ENCODE measurements at places on chromosomes 2 and 18. TPM values are rescaled to one million over a fixed set of nuclear protein-coding genes. Genes with fewer than 3 reads are reported as not detected.

Gene ARHGEF4
- 3.7 TPM for polyA plus RNA-seq

GRCh38 chr2:184357033-184357432, 241.3 kb upstream of the ZNF804A start:
- H3K4me1 ChIP-seq: no peaks in the 10 kb centered on the region
- H3K27ac ChIP-seq: no peak overlapping the region
- no peaks in the 10 kb centered on the region for H3K36me3 ChIP-seq

Gene SERPINB4
- polyA plus RNA-seq: not detected

- DNase-seq: no peak
- H3K4me3 ChIP-seq: no peak overlapping the region
- no peak overlapping the region for H3K27ac ChIP-seq
- H3K4me1 ChIP-seq: peaks cover 10% of the 10 kb centered on the region
- H3K36me3 ChIP-seq: no peaks in the 10 kb centered on the region
These were observed 307.7 kb downstream of the STK39 start for GRCh38 chr2:167939514-167940345.

Gene REG3A
- 0.53 TPM for polyA plus RNA-seq

Gene MAP3K19
- polyA plus RNA-seq: not detected

DNA sequence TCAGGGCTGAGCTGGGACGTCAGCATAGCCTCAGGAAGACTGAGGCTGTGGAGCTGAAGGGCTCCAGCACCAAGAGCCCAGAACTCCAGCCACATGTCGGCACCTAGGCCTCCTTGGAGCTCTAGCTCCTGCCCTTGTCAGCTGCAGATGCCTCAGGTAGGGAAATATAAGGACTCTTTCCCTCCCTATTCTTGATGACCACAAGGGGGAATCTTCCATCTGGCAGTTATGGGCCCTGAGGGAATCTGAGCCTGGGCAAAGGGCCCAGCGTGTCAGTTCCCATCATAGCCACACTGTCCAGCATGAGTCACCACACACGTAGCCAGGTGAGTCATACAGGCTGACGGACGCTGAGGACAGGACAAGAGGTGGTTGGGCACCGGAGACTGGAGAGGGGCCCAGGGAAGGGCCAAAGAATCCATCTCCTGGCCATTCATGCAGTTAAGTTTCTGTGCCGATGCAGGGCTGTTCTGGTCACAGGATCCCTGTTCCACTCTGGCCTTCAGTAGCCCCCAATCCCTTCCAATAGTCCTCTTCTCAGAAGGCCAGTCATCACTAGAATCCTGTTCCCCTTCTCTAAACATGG, 1.8 kb downstream of the MPV17 start:
- peaks cover 60% of the 10 kb centered on the region for H3K4me1 ChIP-seq
- H3K36me3 ChIP-seq: peaks cover 4% of the 10 kb centered on the region
- DNase-seq: peak; percentile 96
- no peaks in the 10 kb centered on the region for H3K27me3 ChIP-seq
- H3K27ac ChIP-seq: peak overlapping the region; percentile 99

Gene BMP10
- polyA plus RNA-seq: not detected

DNA sequence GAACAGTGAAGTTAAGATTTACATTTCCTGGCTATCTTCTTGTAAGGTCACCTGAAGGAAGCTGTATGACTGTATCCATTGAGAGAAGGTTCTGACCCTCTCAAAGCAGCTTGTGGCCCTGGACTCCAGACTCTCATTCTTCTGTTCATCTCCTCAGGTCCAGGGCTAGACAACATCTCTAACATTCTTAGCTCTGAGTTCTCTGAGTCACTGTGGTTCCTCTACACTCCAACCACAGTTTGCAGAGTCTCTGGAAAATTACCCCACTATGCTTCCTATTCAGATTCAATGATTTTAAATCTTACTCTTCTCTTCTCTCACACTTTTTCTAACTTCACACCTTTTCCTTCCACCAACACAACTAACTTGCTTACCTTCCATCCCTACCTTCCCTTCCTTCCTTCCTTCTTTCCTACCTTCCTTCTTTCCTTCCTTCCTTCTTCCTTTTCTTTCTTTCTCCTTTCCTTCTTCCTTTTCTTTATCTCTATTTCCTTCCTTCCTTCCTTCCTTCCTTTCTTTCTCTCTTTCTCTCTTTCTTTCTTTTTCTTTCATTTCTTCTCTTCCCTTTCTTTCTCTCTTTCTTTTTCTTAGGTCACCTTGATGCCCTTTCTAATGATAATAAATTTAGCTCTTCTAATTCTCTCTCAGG, 824.3 kb upstream of the ZEB2 start:
- H3K4me1 ChIP-seq: no peaks in the 10 kb centered on the region
- H3K4me3 ChIP-seq: no peak overlapping the region
- no peaks in the 10 kb centered on the region for H3K27me3 ChIP-seq
- H3K36me3 ChIP-seq: no peaks in the 10 kb centered on the region
- H3K27ac ChIP-seq: no peak overlapping the region

Gene ABCB11
- polyA plus RNA-seq: 0.03 TPM

GRCh38 chr2:105404736-105405135, 5.9 kb upstream of the FHL2 start:
- no peak overlapping the region for H3K4me3 ChIP-seq
- peaks cover 39% of the 10 kb centered on the region for H3K4me1 ChIP-seq
- no peaks in the 10 kb centered on the region for H3K27me3 ChIP-seq
- H3K36me3 ChIP-seq: no peaks in the 10 kb centered on the region
- DNase-seq: no peak

Gene C2orf80
- polyA plus RNA-seq: 0.04 TPM

Gene SLC4A3
- 0.40 TPM for polyA plus RNA-seq

- no peaks in the 10 kb centered on the region for H3K27me3 ChIP-seq
- no peak for DNase-seq
- H3K4me1 ChIP-seq: peaks cover 26% of the 10 kb centered on the region
- no peaks in the 10 kb centered on the region for H3K36me3 ChIP-seq
- no peak overlapping the region for H3K27ac ChIP-seq
These were observed 82.0 kb downstream of the LIMS1 start for GRCh38 chr2:108616318-108616717.

DNA sequence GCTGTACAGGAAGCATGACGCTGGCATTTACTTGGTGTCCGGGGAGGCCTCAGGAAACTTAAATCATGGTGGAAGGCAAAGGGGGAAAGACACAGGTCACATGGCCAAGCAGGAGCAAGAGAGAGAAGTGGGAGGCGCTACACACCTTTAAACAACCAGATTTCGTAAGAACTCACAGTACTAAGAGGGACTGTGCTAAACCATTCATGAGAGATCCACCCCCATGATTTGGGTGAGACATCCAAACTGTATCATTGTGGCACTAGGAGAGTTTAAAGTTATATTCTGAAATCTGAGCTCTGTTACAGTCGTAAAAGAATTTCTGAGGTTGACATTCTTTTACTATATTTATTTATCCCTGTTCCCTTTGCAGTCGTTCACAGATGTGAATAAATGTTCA, 116.6 kb downstream of the ICA1L start:
- H3K4me1 ChIP-seq: no peaks in the 10 kb centered on the region
- H3K36me3 ChIP-seq: peaks cover 26% of the 10 kb centered on the region
- no peak overlapping the region for H3K27ac ChIP-seq

Gene IL36B
- polyA plus RNA-seq: not detected

Gene SEPTIN2
- 90.0 TPM for polyA plus RNA-seq

DNA sequence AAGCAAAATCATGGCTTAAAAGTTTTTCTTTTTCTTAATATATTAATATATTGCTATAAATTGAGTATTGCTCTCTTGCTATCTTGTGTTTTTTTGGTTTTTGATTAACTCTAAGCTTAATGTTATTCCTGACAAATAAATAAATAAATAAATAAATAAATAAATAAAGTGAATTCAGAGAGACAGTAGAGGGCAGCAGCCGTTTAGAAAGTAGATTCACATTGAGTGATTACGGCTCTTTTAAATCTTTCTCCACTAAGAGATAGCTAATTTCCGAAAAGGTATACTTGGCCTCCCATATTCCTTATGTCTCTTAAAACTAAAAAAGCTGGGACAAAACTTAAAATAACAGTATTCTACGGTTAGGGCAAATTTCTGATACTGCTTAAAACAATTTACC, 34.3 kb downstream of the MSH2 start:
- H3K4me1 ChIP-seq: no peaks in the 10 kb centered on the region
- H3K27ac ChIP-seq: no peak overlapping the region
- no peaks in the 10 kb centered on the region for H3K36me3 ChIP-seq

GRCh38 chr2:236073867-236074655, 94.1 kb downstream of the GBX2 start:
- no peak for DNase-seq
- no peaks in the 10 kb centered on the region for H3K36me3 ChIP-seq
- no peak overlapping the region for H3K27ac ChIP-seq
- no peaks in the 10 kb centered on the region for H3K4me1 ChIP-seq
- no peak overlapping the region for H3K4me3 ChIP-seq

DNA sequence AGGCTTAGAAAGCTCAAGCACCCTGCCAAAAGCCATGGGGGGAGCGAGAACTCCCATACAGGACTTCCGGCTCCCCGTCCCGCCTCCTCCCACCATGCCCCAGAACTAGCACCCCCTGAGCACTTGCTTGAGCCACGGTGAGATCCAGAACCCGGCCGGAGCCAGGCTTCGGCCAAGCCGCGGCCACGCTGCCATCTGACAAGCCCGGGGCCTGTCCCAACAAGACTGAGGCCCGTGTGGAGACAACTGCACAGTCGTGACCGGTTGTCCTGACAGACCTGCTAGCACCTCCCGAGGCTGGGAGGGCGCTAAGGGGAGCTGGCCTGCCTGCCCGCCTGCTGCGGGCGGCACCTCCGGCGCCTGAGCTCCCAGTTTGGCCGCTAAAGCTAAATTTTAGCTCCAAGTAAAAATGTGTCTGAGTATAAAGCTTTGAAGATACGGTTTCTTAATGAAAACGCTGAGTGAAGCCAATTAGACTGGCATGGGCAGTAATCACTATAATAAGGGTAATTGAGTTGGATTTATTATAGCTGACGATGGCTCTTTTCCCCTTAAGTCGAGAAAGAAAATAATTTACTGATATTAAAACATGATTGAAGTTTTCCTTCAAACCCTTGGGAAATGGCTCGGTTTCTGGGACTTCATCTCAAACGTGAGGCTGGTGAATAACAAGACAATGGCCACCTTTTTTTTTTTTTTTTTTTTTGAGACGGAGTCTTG, 78.3 kb upstream of the ODC1 start:
- no peak for DNase-seq
- H3K27me3 ChIP-seq: no peaks in the 10 kb centered on the region
- no peak overlapping the region for H3K4me3 ChIP-seq
- no peaks in the 10 kb centered on the region for H3K4me1 ChIP-seq
- H3K36me3 ChIP-seq: no peaks in the 10 kb centered on the region

GRCh38 chr2:69191634-69192033, 178.7 kb downstream of the ANTXR1 start:
- no peak overlapping the region for H3K27ac ChIP-seq
- no peaks in the 10 kb centered on the region for H3K27me3 ChIP-seq
- no peak overlapping the region for H3K4me3 ChIP-seq
- no peaks in the 10 kb centered on the region for H3K4me1 ChIP-seq
- no peaks in the 10 kb centered on the region for H3K36me3 ChIP-seq

GRCh38 chr2:189511210-189511959, 69.2 kb downstream of the SLC40A1 start:
- no peaks in the 10 kb centered on the region for H3K27me3 ChIP-seq
- no peaks in the 10 kb centered on the region for H3K4me1 ChIP-seq
- DNase-seq: no peak
- H3K27ac ChIP-seq: no peak overlapping the region
- no peak overlapping the region for H3K4me3 ChIP-seq
